ENCODE measurements at places on chromosomes 2 and 18.

DNA sequence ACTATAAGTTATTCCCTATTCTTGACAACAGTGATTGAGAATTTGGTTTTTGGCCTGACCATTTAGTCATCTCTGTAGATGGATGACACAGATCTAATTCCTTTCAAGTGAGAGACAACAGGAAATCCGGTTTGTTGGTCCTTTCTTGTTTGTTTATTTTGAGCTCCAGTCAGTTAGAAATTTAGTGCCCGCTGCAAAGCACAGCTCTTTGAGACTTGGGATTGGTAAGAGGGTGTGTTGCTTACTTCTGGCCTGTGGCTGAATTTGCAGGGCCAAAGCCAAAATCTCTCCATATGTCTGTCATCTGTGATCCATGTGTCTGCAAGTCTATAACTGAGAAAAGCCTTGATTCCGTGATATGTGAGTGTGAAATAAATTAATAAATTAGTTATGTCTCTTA lies 74.3 kb downstream of the BIN1 start:
- DNase-seq = no peak

DNA sequence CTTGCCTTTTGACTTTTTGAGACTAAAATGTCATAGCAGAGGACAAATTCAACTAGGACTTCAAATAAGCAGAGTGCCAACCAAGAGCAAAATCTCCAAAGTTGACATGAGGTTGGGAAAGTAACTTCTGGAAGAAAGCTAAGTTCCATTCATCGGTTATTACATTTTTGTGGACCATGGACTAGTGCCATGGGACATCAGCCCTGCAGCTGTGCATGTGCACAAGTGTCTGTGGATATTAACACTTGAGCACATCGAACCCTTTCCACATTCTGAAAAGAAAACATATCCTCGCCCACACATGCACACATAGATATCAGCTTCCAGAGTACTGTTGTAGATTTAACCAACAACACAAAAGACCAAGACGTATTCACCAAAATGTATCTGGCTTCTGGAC lies 262.6 kb downstream of the NYAP2 start:
- DNase-seq = no peak

- DNase-seq = no peak
Observed at GRCh38 chr2:167851876-167852275, 395.5 kb downstream of the STK39 start.

GRCh38 chr2:38330754-38331153 lies 46.3 kb downstream of the ATL2 start:
- DNase-seq = no peak

- DNase-seq = no peak
Observed at GRCh38 chr2:170013802-170014551, 164.0 kb upstream of the MYO3B start.

GRCh38 chr2:204251158-204251997 lies 293.9 kb upstream of the PARD3B start:
- DNase-seq = no peak

Data from stimulated activated CD4-positive, alpha-beta T cell treated with anti-CD3 and anti-CD28 coated beads, Interleukin-1b, Interleukin-23, amount 100 ng/mL, for 24 hours (primary cell).